ENCODE measurements at places on chromosomes 4 and X.

DNA sequence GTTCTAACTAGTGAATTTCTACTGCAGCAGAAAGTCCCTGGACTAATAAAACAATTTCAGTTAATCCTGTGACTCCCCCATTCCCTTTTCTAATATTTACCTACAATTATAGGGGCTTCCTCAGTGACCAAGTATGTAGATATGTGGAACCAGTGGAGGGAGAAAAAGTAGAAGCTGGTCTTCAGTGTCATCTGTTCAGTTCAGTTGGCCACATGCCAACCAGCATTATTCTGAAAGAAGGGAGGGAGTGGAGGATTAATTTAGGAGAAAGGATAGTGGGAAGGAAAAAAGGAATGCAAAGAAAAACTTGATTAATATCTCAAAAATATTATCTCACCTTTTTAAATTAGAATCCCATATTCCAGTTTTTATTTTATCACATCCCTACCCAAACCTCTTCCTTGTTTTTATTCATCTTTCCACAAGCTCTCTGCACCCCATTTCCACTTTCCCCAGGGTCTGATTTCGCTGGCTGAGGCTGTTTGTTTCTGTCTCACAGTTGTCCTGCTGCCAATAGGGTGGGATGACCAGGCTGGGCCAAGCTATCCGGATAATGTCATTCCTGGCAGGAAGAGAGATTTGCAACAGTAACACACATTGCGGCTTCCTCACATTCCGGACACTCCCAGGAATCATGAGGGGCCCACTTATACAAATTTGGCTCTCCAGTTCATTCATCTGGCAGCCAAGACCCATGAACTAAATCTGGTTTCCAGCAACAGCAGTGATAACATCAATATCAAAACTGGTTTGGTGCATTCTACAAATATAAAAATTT, 24.6 kb upstream of the ANTXR2 start:
- DNase-seq: peak; percentile 99

DNA sequence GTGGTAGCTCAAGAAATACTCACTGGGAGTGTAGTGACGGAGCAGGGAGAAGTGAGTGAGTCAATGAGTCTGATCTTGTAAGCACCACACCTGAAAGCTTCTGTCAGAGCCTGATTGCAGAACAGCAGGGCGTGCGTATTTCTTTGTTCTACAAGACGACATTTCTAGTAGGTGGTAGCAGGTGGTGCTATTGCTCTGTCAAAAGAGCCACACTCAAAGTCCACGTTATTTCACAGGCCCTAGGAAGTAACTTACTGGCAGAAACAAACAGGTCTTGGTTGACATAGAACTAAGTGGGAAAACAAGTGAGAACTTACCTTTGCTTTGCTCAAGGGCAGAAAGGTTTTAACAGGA, 46.4 kb upstream of the SPRY1 start:
- peak; percentile 27 for DNase-seq

- no peak for DNase-seq
Observed at GRCh38 chrX:118218079-118218478, 101.5 kb upstream of the KLHL13 start.

DNA sequence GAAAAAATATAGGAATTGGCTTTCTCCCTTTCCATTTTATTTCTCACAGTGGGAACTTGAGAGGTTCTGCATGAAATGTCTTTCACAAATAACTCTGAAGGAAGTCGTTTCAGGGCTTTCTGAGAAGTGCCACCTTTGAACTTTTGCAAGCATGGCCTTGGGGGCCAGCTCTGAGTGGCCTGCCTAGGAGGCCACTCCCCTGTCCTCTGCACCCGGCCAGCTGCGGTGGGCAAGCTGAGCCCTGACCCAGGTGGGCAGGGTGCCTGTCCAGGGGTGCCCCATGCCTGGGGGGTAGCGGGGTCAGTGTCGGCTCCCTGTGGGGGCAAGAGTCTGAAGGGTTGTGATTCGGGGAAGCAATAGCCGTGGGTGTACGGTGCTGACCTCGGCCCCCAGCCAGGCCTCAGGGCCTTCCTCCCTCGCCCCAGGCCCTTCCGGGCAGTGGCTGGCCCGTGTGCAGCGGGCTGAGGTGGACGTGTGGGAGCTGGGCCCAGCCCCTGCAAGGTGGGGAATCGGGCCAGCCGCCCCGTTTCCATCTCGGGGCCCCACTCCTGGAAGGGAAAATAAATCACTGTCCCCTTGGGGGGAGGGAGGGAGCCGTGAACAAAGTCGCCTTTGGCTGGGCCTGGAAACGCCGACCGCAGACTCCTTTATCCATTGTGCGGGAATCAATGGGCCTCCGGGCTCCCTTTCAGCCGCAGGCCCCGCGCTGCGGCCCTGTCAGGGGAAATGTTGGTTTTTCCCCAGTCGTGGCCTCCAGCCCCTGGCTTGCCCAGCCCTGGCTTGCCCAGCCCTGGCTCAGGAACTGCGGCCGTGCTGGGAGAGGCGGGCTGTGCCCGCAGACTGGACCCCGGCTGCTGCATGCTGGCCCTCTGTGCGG, 3.1 kb downstream of the FGFRL1 start:
- no peak for DNase-seq

DNA sequence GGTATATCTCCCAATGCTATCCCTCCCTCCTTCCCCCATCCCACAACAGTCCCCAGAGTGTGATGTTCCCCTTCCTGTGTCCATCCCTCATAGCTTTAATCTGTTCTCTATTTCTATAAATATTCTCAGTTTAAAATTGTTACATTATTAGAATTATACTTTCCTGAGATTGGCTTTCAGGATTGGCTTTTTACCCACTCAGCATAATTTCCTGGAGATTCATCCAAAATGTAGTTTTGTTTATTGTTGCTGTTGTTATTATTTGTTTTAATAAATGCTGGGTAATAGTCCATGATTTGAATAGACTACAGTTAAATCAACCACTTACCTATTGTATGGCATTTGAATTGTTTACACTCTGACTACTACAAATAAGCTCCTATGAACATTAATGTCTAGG, 936.4 kb downstream of the FAT4 start:
- DNase-seq: no peak

- DNase-seq: no peak
Observed at GRCh38 chr4:28427306-28428085, 1566.9 kb downstream of the STIM2 start.

GRCh38 chr4:185207466-185207865, 1.9 kb upstream of the SNX25 start:
- no peak for DNase-seq

GRCh38 chrX:104621781-104622180, 55.8 kb downstream of the IL1RAPL2 start:
- no peak for DNase-seq

DNA sequence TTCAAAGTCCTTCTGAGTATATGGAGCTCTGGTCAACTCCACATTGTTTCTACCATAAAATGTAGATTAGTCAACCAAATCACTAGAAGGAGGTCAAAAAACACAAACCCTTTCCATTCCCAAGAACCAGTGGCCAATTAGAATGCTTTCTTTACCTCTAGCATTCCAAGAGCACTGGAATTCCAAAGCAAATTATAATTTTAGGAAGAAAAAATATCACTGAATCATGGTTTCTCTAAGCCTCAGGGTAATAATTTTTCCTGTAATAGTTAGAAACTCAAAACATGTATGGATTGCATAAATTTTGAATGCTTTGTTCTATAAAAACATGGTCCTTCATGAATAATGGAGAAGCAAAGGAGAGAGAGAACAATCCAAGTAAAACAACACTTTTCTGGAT, 39.5 kb downstream of the LEF1 start:
- DNase-seq: no peak

GRCh38 chrX:68492583-68492982, 6.3 kb upstream of the YIPF6 start:
- DNase-seq: no peak

DNA sequence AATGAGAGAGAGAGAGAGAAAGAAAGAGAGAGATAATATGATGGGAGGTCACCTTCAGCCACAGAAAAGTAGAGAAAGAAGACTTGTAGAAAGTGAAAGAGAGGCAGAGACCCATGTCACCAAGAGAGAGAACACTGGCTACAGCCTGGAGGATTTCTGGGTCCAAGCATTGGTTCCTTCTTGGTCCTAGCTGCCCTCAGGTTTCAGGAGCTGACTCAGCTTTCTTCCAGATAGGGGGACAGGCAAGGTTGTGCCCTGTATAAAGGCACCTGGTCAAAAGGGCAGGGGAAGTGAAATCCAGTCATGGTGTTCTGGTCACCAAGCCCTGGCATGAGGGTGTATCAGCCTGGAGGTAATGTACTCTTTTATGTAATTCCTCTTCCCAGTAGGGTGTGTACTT, 47.5 kb upstream of the XK start:
- DNase-seq: no peak

GRCh38 chrX:63503541-63503940, 152.4 kb upstream of the SPIN4 start:
- DNase-seq: peak; percentile 55

GRCh38 chrX:121150217-121150616, 102.8 kb downstream of the GLUD2 start:
- DNase-seq: no peak

- peak; percentile 79 for DNase-seq
Observed at GRCh38 chrX:16671005-16671404, 21.0 kb downstream of the S100G start.

DNA sequence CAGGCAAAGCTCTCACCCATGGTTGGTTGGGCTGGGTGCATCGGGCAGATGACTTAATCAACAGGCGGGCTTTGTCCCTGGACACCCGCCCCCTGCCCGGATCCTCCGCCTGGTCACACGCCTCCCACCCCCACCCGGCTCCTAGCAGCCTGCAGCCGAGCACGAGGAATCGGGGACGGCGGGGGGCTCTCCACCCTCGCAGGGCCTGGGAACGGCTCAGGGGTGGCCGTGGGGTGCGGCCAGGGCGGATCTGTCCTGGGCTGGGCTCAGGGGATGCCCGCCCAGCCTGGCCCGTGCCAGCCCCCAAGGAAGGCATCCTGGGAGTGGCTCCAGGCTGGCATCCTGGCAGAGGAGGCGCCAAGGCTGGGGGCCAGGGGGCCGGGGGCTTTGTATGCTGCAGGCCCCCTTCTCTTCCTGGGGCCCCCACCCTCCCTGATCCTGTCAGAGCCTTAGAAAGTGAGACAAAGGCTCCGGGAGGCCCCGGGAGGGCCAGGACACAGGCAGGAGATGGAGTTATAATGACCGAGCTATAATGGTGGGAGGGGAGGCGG, 32.5 kb upstream of the FGFR3 start:
- DNase-seq: no peak

DNA sequence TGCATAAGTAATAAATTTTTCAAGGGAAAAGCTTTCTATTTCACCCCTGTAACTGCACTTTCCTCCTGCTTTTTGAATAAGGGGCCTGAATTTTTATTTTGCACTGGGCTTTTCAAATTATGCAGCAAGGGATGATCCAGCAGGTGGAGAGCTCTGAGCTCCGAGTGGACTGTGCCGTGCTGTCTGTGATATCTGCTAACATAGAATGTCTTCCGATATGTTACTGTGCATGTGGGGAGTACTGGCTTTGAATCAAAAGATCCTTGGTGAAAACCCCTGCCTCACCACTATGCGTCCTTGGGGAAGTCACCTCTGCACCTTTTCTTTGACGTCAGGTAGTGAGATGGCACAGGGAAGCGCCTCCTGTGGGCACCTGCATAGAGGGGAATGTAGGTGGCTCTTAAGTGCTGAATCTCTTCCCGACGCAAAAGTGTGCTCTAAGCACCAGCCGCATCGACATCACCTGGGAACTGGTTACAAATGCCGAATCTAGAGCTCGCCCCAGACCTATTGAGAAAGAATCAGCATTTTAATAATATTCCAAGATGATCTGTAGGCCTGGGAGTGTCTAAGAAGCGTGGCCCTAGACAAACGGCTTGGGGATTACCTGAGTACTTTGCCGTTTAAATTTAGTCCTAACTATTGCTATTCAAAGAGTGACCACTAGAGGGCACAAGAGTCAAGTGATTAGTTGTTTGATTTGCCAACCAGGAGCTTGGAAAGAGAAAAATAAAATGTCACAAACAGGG, 19.2 kb upstream of the WFS1 start:
- DNase-seq: peak; percentile 79

GRCh38 chr4:6960628-6961412, 51.2 kb downstream of the TBC1D14 start:
- no peak for DNase-seq

- DNase-seq: no peak
Observed at GRCh38 chr4:12041828-12042227, 613.1 kb upstream of the HS3ST1 start.

GRCh38 chr4:75016472-75016871, 83.6 kb downstream of the PARM1 start:
- DNase-seq: no peak

DNA sequence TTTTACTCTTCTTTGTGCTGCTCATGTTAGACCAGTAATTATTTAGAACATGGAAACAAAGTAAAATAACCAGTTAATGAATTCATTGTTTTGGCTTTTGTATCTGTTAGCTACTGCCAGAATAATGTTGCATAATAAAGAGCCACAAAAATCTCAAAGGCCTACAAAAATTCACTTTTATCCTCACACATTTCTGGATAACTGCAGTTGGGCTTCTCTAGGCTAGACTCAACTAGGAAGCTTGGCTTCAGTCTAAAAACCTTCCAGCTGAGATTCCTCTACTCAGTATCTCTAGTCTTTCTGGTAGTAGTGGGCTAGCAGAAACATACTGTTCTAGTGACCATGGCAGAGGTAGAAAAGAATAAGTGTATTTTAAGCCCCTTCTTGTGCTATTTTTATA, 73.0 kb downstream of the FAT4 start:
- DNase-seq: peak; percentile 58

- no peak for DNase-seq
Observed at GRCh38 chr4:39941682-39942217, 36.0 kb downstream of the PDS5A start.

GRCh38 chr4:136342666-136343065, 1189.6 kb downstream of the PCDH18 start:
- DNase-seq: no peak

DNA sequence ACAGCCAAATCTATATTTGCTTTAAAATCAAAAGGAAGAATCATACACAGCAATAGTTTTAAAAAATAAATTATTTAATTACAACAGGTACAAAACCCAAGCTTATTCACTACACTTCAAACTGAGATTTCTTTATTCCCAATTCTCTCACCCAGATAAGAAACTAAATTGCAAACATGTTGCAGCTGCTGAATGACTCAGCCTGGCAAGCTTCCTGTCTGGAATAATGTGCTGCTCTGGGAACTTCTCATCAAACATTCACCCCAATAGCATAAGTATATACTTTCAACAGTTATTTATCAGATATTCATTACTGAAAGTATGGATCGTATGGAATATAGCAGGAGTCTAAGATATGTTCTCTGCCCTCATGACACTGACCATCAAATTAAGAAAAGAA, 43.0 kb upstream of the GABRA2 start:
- no peak for DNase-seq

All from fibroblast of the aortic adventitia (primary cell).